Right ventricle myocardium superior (tissue), 1 donor: ENCODE measurements at places on chromosomes 1 and 21.
A peak's percentile ranks its signal among the peaks of the same experiment; 100 is the strongest.

- peak; percentile 22 for DNase-seq
Observed at GRCh38 chr1:206484901-206485300, 14.6 kb downstream of the IKBKE start.

GRCh38 chr1:155136748-155137147 is 1.1 kb downstream of the SLC50A1 start:
- DNase-seq: no peak

DNA sequence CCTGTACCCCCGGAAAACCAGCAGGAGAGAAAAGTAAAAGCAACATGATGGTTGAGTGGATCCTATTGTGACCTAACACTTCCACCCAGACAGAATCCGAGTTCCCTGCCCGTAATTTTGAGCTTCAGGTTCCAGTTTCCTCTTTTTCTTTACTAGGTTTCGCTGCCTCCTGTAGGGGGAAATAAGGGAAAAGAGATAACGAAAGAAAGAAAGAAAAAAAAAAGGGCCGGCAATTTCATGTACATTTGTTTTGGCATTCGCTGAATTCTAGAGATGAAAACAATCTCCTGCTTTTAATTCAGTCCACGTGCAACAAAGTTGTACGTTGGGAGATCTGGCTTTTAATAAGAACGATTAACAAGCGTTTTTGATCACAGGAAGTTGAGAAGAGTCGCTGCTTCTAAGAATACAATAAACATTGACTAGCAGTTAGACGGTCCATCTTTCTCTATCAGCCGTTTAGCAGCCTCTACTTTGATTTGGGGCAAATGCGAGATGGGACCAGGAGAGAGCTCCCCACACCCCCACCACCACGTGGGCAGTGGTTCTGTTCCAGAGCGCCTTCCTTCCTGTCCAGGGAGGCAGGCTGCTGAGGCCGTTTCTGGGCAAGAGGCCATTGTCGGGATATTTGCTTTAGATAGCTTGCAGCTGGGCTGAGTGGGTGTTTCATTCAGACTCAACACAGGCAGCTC is 155.9 kb upstream of the RUNX1 start:
- DNase-seq: peak; percentile 81

- no peak for DNase-seq
Observed at GRCh38 chr1:114564141-114564540, 17.3 kb downstream of the BCAS2 start.
